Activated naive CD4-positive, alpha-beta T cell treated with Interleukin-2 at 50 U/mL for 16 hours (primary cell): ENCODE measurements at places on chromosomes 5 and 9.

GRCh38 chr5:31936683-31937082, 237.4 kb downstream of the GOLPH3 start:
- DNase-seq = no peak

- DNase-seq = no peak
Measured at GRCh38 chr9:2461892-2462291, 159.7 kb upstream of the VLDLR start.

DNA sequence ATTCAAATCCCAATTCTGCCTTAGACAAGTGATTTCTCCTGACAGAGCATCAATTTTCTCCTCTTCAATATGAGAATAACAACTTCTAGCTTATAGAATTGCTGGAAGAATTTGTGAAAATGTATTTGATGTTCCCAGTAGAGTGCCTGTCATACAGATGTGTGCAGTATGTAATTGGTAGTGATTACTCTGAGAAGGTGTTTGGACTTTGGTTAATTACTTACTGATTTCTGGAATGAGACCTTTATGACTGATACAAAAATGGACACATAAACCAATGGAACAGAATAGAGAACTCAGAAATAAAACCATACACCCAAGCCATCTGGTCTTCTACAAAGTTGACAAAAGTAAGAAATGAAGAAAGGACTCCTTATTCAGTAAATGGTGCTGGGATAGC, 101.9 kb upstream of the TRIM32 start:
- no peak for DNase-seq

DNA sequence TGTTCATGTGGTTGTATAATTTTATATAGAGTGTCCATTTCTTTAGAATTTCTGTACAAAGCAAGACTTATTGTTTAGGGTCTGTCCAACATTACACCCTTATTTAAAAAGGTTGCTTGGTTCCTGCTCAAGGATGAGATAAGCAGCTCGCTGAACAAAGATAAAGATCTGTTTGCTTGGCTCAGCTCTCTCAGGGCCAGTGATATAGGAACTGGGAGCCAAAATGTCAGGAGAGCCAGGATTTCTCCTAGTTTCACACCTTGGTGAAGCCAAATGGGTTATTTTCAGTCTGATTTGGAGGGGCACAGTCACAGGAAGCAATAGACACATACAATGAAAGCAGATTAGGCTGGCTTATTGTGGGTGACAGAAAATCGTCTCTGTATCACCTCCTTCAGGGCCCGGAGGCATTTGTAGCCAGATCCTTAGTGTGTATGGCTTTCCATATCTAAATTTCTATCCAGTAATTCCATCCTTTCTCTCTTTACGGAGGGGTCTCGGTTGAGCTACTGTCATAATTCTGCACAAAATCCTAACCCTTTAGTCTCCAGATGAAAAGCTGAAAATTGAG, 396.4 kb downstream of the TMEM232 start:
- no peak for DNase-seq

- DNase-seq = no peak
Measured at GRCh38 chr5:149002053-149002452, 60.8 kb downstream of the SH3TC2 start.

- DNase-seq = no peak
Measured at GRCh38 chr5:14928661-14929060, 57.1 kb upstream of the ANKH start.

- DNase-seq = no peak
Measured at GRCh38 chr5:102886586-102886985, 131.5 kb downstream of the PAM start.

GRCh38 chr5:2865856-2866255, 114.4 kb upstream of the IRX2 start:
- no peak for DNase-seq

DNA sequence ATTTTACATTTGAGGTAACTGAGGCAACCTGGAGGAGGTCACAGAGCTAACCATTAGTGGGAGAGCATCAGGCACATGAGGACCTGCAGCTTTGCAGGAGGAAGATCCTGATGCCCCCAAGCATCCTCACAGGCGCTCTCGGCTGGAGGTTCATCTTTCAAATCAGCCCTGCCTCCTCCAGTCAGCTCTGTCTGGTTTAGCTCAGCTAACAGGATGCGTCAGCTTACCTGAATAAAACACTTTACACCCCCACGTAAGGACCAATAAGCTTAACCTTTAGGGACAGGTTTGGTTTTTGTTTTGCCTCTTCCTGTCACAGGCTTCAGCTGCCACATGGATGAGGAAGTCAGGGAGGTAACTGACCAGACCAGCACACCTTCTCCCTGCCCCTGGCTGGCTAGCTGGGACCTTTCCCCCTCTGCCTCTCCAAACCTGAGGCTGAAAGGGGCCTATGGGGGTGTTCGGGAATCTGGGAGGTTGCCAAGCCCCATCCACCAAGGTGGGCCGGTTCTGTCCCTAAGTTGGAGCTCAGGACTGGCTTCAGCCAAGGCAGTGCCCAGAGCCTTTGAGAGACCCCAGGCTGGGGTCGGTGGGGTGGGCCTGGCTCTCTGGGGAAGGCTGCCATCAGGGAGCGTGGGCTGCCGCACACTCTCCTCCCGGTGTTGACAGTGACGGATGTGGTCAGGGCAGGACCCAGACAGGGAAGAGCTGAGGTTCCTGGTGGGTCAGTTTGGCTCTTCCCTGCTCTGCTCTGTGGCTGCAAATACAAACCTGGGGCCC, 20.0 kb upstream of the FCN1 start:
- no peak for DNase-seq

GRCh38 chr9:121634329-121635261, 16.8 kb upstream of the DAB2IP start:
- DNase-seq = no peak

- no peak for DNase-seq
Measured at GRCh38 chr5:149956685-149957084, 3.9 kb upstream of the SLC26A2 start.

DNA sequence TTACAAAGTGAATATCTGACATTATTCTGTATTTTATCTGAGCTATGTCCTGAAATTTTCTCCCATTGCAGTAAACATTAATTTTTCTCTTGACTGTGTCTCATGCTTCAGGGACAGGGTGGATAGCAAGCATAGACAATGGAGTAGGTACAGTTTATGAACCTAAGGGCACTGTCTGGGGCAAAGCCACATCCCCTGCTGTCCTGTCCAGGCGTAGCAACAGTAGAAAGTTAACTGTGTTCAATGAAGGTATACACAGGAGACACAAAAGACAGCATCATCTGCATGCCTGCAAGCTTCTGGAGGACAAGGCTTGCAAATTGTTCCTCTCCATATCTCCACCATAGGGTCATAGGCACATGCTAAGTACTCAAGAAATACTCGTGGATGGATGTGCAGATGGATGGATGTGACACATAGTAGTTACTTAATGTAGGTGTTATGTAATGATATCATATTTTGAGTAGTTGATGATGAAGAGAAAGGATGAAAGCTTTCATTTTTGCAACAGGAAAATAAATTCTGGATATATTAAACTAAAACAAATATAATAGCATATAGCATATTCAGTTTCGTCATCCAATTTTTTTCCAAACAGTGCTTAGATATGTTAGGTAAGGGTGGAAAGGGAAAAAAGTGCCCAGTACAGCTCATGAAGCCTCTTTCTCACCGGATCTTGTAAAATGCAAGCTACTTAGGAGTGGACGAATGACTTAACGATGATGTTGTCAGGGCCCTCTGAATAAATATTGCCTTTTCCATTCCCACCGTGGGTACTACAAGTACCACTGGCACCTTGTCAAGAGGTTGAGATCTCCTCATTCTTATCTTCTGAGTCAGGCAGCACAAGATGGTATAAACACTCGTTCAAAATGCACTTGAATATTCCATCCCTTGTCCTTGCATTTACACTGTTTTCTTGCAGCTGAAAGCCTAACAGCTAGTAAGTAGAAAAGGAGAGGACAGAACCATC, 19.9 kb upstream of the ZSWIM6 start:
- no peak for DNase-seq

DNA sequence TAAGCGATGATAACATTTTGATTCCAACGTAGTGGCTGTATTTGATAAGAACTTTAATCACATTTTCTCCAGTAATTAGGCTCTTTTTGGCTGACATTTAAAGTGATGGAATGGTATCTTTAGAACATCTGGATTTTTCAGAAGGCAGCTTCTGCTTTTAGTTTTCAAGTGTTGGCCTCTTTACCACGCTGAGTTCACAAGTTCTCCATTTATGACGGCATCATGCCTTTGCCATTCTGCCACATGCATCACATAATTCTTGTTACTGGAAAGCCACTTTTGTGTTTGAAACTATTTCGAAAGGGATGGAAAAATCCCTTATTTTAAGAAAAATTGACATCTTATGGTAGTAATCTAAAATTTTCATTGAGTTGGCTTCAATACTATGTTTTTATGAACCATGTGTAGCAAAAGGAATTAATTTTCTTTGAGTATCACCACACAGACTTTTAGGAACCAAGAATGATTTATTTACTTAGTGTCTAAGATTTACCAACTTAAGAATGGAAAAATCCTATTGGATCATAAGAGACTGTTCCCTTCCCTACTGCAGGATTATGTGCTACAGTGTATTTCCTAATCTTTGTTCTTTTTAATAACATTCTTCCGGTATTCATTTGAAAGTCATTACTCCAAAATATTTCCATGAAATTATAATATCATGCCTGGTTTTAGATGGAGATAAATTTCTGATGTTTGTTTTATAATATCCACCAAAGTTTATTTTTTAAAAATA, 344.2 kb downstream of the ADGRV1 start:
- no peak for DNase-seq
